Colonic mucosa (tissue), 4 donors: ENCODE measurements at places on chromosomes 16 and 17. TPM values are rescaled to one million over a fixed set of nuclear protein-coding genes. Genes with fewer than 3 reads are reported as not detected.

DNA sequence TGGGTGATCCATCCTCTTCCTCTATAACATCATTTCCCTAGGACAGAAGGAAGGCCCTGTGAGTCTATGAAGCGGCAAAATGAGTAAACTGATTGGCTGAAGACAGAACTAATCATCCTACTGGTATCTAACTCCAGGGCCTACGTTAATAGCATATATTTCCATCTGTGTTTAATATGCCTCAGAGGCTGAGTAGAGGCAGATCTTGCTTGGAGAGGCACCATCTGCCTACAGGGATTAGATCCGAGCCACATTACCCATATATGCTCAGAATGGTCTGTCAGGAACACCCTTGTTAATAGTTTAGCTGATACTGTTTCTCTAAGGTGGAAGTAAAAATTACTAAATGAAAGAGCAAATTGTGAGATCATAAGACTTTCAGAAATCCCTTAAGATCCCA, 13.2 kb upstream of the FOXJ1 start:
- DNase-seq: no peak

GRCh38 chr17:69575346-69575761, 160.9 kb downstream of the MAP2K6 start:
- DNase-seq: no peak

- DNase-seq: no peak
These were observed 345.0 kb downstream of the SLC39A11 start for GRCh38 chr17:72747501-72747900.

- DNase-seq: peak; percentile 42
These were observed 489 bp downstream of the ZC3H18 start for GRCh38 chr16:88570691-88571092.

DNA sequence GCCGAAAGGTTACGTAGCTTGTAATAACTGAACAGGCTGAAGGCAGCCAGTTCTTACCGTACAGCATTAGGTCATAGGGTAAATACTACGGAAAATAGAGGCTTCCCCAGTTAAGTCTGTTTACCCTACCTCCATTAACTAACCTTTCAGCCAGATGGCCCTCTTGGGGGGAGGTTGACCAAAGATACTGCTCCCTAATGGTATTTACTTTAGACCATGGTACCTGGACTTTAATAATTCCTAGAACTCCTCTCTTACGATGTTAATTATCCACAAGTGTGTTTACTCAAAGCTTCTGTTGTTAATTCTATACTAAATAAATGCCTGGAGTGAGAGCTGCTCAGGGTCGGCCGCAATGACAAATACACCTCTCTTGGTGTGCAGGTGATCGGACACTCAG, 9.8 kb upstream of the ADAT1 start:
- no peak for DNase-seq

Gene SLC16A11
- 0.40 TPM for total RNA-seq

Gene CA4
- 111 TPM for total RNA-seq
